A549 treated with CpdA at 1 μM for 4 hours (cell line): ENCODE measurements at places on chromosomes 4 and X. TPM values are rescaled to one million over a fixed set of nuclear protein-coding genes. Genes with fewer than 3 reads are reported as not detected.

The PNMA6F gene
- total RNA-seq: not detected in 5 replicates

The DRD5 gene
- not detected in 5 replicates for total RNA-seq

The CCDC149 gene
- 1.8 to 2.6 TPM (median 2.2 TPM) in 5 replicates for total RNA-seq

The HAND2 gene
- 0.14 to 0.66 TPM (median 0.36 TPM) in 5 replicates for total RNA-seq

The EVC gene
- 9.0 to 14.6 TPM (median 12.1 TPM) in 5 replicates for total RNA-seq

The AKAP14 gene
- total RNA-seq: not detected in 5 replicates

The DGKK gene
- not detected in 5 replicates for total RNA-seq

The DOK7 gene
- total RNA-seq: 0.16 to 0.90 TPM (median 0.42 TPM) in 5 replicates

The NAT8L gene
- total RNA-seq: 9.9 to 15.0 TPM (median 13.8 TPM) in 5 replicates

The AADAT gene
- 7.6 to 10.0 TPM (median 8.7 TPM) in 5 replicates for total RNA-seq

The ARSJ gene
- 4.7 to 5.9 TPM (median 5.2 TPM) in 5 replicates for total RNA-seq

The REPS2 gene
- total RNA-seq: 0.42 to 0.87 TPM (median 0.79 TPM) in 5 replicates

The PPEF1 gene
- 0.88 to 1.7 TPM (median 1.3 TPM) in 5 replicates for total RNA-seq

The CDKL5 gene
- total RNA-seq: 3.6 to 6.2 TPM (median 5.9 TPM) in 5 replicates

The PLAC1 gene
- 0.24 to 0.83 TPM (median 0.32 TPM) in 5 replicates for total RNA-seq

The F11 gene
- total RNA-seq: not detected in 5 replicates

The IL9R gene
- 0.08 to 0.31 TPM (median 0.22 TPM) in 4 of 5 replicates, not detected in the other for total RNA-seq

The SYAP1 gene
- 19.7 to 22.0 TPM (median 21.3 TPM) in 5 replicates for total RNA-seq

The BEND2 gene
- total RNA-seq: not detected in 5 replicates

The PCDH18 gene
- 0.02 TPM in 1 of 5 replicates, not detected in the others for total RNA-seq

The TMPRSS11F gene
- total RNA-seq: not detected in 5 replicates

The FAM53A gene
- 0.49 to 1.4 TPM (median 1.0 TPM) in 5 replicates for total RNA-seq

The CTAG2 gene
- total RNA-seq: not detected in 5 replicates

The WAS gene
- total RNA-seq: 0.12 to 0.33 TPM (median 0.28 TPM) in 4 of 5 replicates, not detected in the other

The MAGT1 gene
- 36.3 to 51.0 TPM (median 41.3 TPM) in 5 replicates for total RNA-seq

The NR3C2 gene
- 0.01 to 0.13 TPM in 2 of 5 replicates, not detected in the others for total RNA-seq

The ATOH1 gene
- total RNA-seq: not detected in 5 replicates

The PDCL2 gene
- total RNA-seq: not detected in 5 replicates

The MEPE gene
- total RNA-seq: not detected in 5 replicates

The USP51 gene
- 0.32 to 0.71 TPM (median 0.52 TPM) in 5 replicates for total RNA-seq

The SORCS2 gene
- total RNA-seq: 2.9 to 5.6 TPM (median 5.3 TPM) in 5 replicates

The FAM47A gene
- total RNA-seq: not detected in 5 replicates

The HTN1 gene
- total RNA-seq: not detected in 5 replicates

The LRAT gene
- not detected in 5 replicates for total RNA-seq

The CASP6 gene
- 13.0 to 16.8 TPM (median 14.9 TPM) in 5 replicates for total RNA-seq

The VCX2 gene
- not detected in 5 replicates for total RNA-seq
